Stimulated activated CD4-positive, alpha-beta T cell treated with anti-CD3 and anti-CD28 coated beads, TNF-alpha, amount 100 ng/mL, for 24 hours (primary cell): ENCODE measurements at places on chromosomes 1 and 21.

GRCh38 chr1:151847867-151848596 is 5.5 kb downstream of the THEM5 start:
- DNase-seq: no peak

DNA sequence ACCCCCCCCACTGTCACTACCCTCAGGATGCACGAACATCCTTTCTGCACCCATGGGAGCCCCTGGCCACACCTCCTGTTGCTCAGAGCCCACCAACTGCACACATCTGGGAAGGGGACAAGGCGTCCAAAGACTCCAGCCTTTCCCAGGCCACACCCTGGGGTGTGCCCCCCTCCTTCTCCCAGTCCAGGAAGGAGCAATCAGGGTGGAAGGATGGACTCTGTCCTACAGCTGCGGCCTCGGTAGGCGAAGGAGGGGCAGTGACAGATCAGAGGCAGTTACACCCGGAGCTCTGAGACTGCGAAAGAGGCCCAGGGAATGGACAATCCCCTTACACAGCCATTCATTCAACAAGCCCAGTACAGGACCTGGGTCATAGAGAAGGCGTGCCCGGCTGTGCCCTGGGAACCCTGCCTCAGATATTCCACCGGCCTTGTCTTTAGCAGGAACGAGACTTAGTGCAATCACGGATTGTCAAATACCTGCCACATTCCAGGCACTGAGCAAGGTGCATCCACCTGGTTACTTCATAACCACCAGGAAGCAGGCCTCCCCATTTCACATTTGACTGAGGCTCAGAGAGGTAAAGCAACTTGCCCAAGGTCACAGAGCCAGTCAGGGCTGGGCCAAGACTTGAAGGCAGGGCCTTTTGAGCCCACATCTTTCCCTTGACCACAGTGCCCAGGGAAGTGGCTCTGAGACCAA is 9.4 kb downstream of the HSPG2 start:
- no peak for DNase-seq

GRCh38 chr1:96756789-96757188 is 35.2 kb downstream of the PTBP2 start:
- DNase-seq: no peak

GRCh38 chr1:119549719-119550132 is 42.7 kb downstream of the HSD3B1 start:
- peak; percentile 5 for DNase-seq

GRCh38 chr1:95829556-95829955 is 595.5 kb downstream of the RWDD3 start:
- no peak for DNase-seq
